Thoracic aorta (tissue), 2 donors: ENCODE measurements at places on chromosomes 3 and 15. TPM values are rescaled to one million over a fixed set of nuclear protein-coding genes. Genes with fewer than 3 reads are reported as not detected.

The SKOR1 gene
- 3.5 TPM for total RNA-seq

The FAH gene
- total RNA-seq: 21.9 TPM

The GPR27 gene
- total RNA-seq: 0.54 TPM

GRCh38 chr3:180295811-180296210 lies 259.1 kb upstream of the PEX5L start:
- DNase-seq: no peak
- H3K27me3 ChIP-seq: no peaks in the 10 kb centered on the region
- no peaks in the 10 kb centered on the region for H3K36me3 ChIP-seq

DNA sequence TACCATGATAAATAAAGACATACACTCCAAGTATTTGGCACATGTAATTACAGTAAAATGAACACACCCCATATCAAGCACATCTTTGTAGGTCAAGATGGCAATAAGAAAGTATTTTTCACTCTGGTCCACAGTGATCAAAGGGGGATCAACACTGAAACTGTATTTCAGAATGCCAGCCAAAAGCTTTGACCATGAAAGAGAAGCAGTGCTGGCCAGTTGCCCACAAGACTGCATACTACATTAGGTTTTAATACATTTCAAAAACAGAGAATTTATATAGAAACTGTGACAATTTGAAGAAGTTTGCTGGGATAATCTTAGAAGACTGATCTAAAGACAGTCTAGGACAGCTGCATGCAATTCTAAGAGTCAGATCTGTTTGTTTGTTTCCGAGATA lies 1035.3 kb downstream of the FHIT start:
- H3K27ac ChIP-seq: no peak overlapping the region
- no peak overlapping the region for H3K4me3 ChIP-seq
- H3K27me3 ChIP-seq: no peaks in the 10 kb centered on the region

- peaks cover 3% of the 10 kb centered on the region for H3K36me3 ChIP-seq
- no peak overlapping the region for H3K27ac ChIP-seq
- H3K4me1 ChIP-seq: no peaks in the 10 kb centered on the region
- DNase-seq: no peak
- no peak overlapping the region for H3K4me3 ChIP-seq
- no peaks in the 10 kb centered on the region for H3K27me3 ChIP-seq
Observed at GRCh38 chr3:42572278-42572677, 9.5 kb downstream of the SEC22C start.

- peaks cover 69% of the 10 kb centered on the region for H3K4me1 ChIP-seq
- no peak overlapping the region for H3K4me3 ChIP-seq
- peak overlapping the region; percentile 58 for H3K27ac ChIP-seq
Observed at GRCh38 chr3:16482770-16483531, 30.5 kb downstream of the RFTN1 start.

DNA sequence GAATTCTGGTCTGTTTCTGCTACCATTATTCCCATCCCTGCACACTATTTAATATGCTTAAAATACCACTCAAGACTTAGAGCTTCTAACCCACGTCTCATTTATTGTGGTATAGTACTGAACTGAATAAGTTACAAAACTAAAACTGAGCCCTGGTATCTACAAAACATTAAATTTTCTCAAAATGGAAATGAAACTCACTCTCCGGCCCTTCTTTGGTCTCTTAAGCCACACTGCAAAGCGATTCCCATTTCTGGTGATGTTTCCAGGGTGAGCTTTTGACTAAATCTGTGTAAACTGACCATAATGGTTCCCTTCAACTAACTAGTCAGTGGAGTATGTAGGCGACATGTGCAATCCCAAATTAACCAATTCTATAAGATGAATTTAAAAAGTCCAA lies 18.6 kb downstream of the KPNA4 start:
- peaks cover 7% of the 10 kb centered on the region for H3K4me1 ChIP-seq
- no peak for DNase-seq
- H3K27ac ChIP-seq: no peak overlapping the region
- no peaks in the 10 kb centered on the region for H3K27me3 ChIP-seq
- H3K36me3 ChIP-seq: no peaks in the 10 kb centered on the region

- H3K4me1 ChIP-seq: no peaks in the 10 kb centered on the region
- no peak overlapping the region for H3K27ac ChIP-seq
- H3K27me3 ChIP-seq: no peaks in the 10 kb centered on the region
- no peak overlapping the region for H3K4me3 ChIP-seq
- DNase-seq: no peak
Observed at GRCh38 chr3:144287001-144287400, 315.4 kb downstream of the DIPK2A start.

DNA sequence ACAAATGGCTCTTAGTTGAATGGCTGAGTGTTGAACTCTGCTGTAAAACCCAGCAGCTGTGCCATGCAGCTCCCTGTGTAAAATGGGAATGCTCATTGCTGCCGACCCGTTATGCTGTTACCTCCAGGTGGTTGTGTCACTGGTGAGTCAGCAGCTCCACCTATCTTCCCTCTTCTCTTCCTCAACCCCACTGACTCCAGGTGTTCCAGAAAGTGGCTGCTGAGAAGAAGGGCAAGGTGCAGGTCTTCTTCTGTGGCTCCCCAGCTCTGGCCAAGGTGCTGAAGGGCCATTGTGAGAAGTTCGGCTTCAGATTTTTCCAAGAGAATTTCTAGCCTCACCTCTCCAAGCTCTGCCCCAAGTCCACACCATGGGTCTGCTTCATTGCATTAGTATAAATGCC lies 41.9 kb downstream of the NOX5 start:
- no peaks in the 10 kb centered on the region for H3K36me3 ChIP-seq
- no peak overlapping the region for H3K4me3 ChIP-seq
- no peaks in the 10 kb centered on the region for H3K27me3 ChIP-seq
- H3K4me1 ChIP-seq: no peaks in the 10 kb centered on the region
- DNase-seq: no peak

GRCh38 chr3:169894110-169894509 lies 17.3 kb upstream of the SAMD7 start:
- H3K4me3 ChIP-seq: no peak overlapping the region
- no peaks in the 10 kb centered on the region for H3K36me3 ChIP-seq
- no peaks in the 10 kb centered on the region for H3K27me3 ChIP-seq
- DNase-seq: no peak

DNA sequence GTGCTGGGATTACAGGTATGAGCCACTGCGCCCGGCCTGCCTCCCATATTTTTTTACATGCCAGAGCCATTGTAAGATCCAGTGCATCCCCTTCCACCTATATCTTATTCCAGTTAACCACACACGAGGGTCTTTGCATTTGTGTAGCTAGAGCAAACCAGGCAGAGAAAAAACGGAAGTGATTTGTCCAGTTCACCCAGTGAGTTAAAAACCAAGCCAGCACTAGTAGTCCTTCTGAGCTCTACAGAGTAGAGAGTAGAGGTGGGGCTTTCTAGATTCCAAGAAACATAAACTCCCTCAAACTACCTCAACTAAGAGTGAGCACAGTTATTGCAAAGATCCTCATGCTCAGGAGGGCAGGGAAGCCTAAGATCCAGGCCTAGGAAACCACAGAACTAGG lies 34.7 kb downstream of the TMEM158 start:
- no peak overlapping the region for H3K4me3 ChIP-seq
- no peak overlapping the region for H3K27ac ChIP-seq
- no peak for DNase-seq
